SJCRH30 (cell line): ENCODE measurements at places on chromosomes 3 and 15.

DNA sequence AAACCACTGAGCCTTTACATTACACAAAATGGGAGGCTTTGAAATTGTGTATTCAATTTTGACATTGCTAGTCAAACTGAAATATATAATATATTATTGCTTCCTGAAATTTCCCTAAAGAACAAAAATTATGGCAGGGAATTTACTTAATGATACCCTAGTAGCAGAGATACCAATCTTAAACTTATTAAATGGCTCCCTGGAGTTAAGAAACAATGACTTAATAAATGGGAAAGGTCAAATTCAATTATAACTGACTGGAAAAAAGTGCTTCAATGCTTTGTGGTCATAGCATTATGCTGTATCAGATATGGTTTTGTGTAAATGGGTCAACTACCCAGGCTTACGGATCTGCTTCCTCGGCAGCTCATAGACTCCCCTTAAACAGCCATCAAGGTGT lies 244.1 kb downstream of the CNTN3 start:
- no peak for DNase-seq

GRCh38 chr3:154175041-154175440 lies 53.9 kb downstream of the ARHGEF26 start:
- DNase-seq: no peak

GRCh38 chr3:114619771-114620170 lies 325.9 kb downstream of the TIGIT start:
- no peak for DNase-seq

DNA sequence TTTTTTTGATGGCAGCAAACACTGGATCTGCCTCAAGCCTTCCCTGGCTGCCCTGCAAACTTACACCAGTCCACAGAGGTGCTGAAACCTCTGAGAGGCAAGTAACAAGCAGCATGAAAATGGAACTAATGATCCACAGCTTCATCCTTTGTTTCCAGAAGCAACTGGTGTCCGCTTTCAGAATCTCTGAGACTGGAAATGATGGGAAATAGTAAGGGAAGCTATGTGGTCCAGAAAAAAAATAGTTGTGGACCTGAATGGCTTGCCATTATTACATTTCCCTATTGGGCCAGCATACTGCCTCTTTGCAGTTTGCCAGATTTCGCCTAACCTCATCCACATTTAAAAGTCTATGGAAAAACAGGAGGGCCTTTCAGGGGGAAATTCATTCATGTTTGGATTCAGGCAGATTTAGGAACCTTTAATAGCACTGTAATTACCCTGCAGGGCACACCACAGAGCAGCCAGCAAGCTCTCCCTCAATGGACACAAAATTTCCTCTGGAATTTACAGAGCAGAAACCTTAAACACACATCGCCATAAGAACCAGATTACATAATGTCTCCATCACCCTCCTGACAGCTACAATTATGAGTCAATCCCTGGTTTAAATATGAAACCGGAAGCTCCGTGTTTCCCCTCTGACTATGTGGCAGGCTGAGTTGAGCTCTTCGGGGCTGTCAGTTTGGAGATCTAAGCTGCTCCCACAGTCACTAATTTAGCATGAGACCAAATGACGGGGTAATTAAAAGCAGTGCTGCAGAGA lies 134.4 kb downstream of the TMCO5A start:
- DNase-seq: peak; percentile 38

DNA sequence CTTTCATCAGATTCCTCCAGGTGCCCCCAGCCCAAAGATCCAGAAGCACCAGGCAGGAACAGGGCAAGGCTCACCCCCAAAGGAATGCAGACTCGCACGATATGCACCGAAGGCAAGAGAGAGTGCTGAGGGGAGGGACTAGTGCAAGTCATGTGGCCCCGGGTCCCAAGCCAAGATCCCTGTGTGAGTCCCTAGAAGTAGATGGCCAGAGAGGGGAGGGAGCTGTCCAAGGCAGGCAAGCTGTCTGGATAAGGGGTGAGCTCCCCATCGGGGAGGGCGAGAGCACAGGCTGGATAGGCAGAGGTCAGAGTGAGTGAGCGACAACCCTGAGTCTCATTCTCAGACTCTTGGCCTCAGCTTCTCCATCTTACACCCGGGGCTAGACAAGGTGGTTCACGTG lies 171.5 kb upstream of the LINGO1 start:
- DNase-seq: no peak

GRCh38 chr15:74235962-74236361 lies at the start of gene CCDC33:
CCDC33 (plus strand) TSS chr15:74236326; CDS start chr15:74236720, 394 bp downstream.
- DNase-seq: no peak

DNA sequence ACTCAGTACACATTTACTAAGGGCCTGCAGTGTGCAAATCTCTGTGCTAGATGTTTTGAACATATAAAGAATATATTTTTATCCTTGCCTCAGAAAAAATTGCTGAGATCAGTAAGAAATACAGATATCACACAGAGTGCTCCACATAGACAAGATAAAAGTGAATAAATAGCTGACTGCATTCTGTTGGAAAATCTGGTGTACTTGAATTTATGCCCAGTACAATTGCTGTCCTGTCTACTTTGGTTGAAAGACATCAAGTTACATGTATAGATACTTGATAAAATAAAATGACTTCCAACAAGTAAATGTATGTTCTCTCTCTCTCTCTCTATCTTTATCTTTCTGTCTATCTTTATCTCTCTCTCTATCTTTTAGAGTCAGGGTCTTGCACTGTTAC lies 381.2 kb upstream of the CBLB start:
- DNase-seq: no peak

GRCh38 chr3:69823743-69824142 lies 84.5 kb downstream of the MITF start:
- no peak for DNase-seq

GRCh38 chr15:64981812-64982431 lies 7.8 kb downstream of the SPG21 start:
- no peak for DNase-seq

GRCh38 chr3:51637941-51638471 lies 33.0 kb upstream of the TEX264 start:
- peak; percentile 55 for DNase-seq
